Cortex of kidney (tissue), 1 donor: ENCODE measurements at places on chromosomes 7 and 10.

DNA sequence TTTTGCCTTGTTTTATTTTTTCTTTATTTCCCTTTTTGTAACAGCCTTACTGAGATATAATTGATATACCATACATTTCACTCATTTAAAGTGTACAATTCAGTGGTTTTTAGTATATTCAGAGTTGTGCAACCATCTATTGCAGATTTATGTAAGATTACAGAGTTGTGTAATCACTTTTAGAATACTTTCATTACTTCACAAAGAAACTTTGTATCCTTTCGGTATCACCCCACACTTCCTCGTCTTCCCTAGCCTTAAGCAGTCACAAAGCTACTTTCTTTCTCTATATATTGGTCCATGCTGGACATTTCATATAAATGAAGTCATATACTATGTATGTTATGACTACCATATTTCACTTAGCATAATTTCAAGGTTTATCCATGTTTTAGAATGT lies 74.6 kb downstream of the ATRNL1 start:
- no peak for DNase-seq

DNA sequence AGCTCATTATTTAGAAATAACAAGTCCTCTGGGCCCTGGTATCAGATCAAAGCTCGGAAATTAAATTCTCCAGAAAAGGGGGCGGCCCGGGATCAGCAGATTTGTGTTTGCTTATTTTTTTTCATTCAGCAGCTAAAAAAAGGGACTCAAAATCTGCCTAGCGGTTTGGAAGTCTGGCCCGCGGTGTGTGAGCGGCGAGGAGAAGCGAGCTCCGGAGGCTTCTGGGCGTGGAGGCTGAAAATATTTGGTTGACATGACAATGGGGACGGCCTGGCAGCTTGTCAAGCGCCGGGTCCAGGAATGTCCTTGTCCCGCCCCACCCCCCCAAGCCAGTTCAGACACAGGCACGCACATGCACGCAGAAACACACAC lies 43.4 kb downstream of the FOXL3 start:
- DNase-seq: no peak

GRCh38 chr10:66292456-66292855 lies 633.4 kb upstream of the LRRTM3 start:
- no peak for DNase-seq

GRCh38 chr7:94700926-94701554 lies 45.1 kb upstream of the SGCE start:
- DNase-seq: no peak

GRCh38 chr10:125155101-125155500 lies 5.3 kb downstream of the CTBP2 start:
- DNase-seq: no peak

GRCh38 chr10:69080226-69080625 lies 7.7 kb upstream of the SRGN start:
- no peak for DNase-seq

DNA sequence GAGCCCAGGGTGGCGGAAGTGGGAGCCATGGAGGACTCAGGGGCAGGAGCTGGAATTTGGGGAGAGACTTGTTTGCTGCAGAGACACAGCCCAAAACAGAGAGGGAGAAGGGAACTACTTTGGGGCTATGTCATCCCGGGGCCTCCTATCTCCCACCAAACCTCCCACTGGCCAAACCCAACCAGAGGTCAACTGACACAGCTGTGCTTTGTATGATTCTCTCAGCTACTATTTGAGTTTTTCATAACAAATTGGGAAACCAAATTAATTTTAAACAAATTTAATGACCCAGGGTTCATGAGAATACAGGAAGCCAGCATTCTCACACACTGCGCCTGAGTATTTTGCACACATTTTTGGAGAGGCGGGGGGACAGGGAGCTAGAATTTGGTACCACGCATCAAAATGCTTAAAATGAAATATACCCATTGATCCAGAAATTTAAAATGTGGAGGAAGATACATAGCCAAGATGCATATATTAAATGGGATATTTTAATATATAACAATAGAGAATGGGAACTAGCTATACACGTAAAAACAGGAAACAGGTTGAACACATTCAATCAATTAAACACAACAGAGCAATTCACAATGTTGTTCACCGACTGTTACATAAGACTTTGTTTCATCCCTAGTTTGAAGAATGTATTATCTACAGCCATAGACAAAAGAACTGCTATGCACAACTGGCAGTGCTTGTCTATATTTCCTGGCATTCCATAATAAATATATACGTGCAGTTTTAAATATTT lies 105.3 kb downstream of the PARD3 start:
- DNase-seq: no peak

GRCh38 chr7:127437241-127437640 lies 44.7 kb upstream of the ZNF800 start:
- no peak for DNase-seq

DNA sequence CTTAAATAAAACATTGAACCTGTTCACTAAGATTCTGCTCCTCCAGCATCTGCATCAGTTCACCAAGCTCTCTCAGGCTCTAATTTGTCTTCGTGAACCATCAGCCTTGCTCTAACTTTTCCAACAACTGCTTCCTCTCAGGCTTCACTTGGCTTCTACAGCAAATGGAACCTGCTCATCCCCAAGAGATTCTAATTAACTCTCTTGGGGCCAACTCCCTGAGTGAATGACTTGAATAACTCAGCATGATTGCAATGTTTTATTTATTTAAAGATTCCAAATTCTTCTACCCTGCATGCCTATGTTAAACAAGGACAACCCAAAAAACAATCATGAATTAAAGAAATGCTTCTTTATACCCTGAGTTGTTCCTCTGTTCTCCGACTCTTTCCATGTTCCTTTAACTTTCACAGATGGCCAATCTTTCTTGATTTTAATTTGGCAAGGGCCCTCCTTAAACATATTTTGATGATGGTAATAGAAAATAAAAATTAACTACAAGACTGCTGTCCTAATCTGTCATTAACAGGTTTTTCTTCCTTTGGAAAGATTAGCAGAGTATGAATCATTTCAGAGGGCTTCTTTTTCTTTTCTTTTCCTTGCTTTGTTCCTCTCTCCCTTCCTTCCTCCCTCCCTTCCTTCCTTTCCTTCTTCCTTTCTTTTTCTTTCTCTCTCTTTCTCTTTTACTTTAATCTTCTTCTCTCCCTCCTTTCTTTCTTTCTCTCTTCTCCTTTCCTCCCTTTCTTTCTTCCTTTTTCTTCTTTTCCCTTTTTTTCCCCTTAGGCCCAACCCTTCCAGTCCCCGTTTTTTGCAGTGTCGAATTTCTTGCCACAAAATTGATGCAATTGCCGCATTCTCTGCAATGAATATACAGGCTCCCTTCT lies 195.0 kb upstream of the RHOBTB1 start:
- DNase-seq: no peak

- DNase-seq: no peak
Observed at GRCh38 chr10:51000976-51001375, 73.3 kb upstream of the PRKG1 start.

GRCh38 chr10:96720422-96721206 lies at the start of gene PIK3AP1:
TSS of gene PIK3AP1 (minus strand) at chr10:96720514. CDS start at chr10:96720394, 120 bp downstream.
- no peak for DNase-seq

DNA sequence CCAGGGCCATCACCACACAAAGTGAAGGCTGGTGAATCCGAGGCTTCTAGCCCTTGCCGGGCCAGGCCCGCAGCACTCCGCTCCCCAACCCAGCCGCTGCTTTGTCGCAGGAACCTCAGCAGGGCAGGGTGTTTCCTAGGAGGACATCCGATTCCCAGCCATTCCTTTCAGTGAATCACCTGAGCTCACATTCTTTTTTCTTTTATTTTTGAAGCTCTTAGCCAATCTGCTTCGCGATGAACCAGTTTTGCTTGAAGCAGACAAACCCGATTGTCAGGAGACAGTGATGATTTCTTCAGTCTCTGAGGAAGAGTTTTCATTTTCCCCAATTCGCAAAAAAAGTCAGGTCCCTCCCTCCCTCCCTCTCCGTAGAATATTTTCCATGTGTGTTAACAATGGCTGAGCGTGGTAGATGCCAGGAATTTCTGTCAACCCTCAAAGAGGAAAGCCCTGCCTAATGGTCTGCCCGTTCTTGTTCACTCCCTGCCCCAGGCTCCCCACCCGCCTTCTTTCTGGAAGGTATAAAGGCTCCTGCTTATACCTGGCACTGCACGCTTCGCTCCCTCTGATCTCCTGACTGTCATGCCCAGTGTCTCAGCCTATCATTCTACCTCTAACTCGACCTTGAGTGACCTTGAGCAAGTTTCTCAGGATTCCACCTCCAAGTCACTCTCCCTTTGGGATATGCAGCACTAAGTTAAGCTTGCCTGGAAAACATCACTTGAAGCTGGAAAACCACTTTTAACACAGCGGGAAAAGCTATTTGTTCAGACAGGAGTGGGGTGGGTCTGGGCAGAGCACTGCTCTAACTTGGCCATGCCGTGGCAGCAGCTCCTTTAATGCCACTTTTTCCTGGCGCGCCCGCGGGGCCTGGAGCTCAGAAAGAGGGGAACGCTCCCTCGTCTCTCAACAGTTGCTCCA lies 35.1 kb downstream of the EGFR start:
- DNase-seq: no peak

- DNase-seq: no peak
Observed at GRCh38 chr10:11837372-11838161, 14.4 kb downstream of the PROSER2 start.

DNA sequence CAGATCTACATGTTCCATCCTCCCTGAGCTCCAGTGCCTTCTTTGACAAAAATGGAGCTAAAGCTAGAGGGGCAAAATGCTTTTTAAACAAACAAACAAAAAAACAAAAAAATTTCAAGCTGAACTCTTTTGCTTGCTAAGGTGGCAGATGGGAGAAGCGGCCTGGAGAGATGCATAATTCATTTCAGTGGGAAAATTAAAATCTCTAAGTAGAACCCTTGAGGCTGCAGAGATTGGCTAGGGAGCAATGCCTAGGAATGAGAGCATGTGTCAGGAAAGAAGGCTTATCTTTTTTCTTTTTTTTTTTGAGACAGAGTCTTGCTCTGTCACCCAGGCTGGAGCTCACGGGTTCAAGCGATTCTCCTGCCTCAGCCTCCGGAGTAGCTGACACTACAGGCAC lies 46.4 kb upstream of the SAMD8 start:
- no peak for DNase-seq

DNA sequence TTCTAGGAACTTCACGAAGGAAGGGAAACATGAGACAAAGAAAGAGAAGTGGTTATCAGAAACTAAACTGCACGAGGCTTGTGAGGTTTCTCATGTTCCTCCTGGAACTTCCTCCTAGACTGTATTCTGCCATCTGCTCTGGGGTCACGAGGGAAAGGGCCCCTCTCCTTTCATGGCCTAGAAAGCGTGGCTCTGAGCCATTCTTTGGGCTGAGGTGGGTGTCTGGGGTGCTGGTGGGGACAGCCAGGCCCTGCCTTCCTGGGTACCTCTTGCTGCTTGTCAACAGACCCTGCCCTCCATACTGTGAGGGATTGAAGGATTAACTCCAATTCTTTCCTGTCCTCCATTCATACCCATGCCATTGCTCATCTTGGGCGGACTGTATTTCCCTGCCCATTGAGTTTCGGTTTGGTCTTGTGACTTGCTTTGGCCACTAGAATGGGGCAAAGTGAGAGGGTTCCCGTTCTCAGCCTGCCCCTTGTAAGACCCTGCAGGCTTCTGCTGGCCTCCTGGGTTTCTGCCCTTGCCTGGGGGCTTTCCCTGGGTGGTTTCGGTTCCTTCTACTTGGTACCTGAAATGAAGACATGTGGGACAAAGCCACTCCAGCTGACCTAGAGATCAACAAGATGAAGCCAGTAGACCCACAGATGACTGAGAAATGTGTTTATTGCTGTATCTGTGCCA lies 14.9 kb upstream of the GIMAP8 start:
- DNase-seq: no peak

- no peak for DNase-seq
Observed at GRCh38 chr7:74083928-74084721, 521 bp downstream of the LIMK1 start.

DNA sequence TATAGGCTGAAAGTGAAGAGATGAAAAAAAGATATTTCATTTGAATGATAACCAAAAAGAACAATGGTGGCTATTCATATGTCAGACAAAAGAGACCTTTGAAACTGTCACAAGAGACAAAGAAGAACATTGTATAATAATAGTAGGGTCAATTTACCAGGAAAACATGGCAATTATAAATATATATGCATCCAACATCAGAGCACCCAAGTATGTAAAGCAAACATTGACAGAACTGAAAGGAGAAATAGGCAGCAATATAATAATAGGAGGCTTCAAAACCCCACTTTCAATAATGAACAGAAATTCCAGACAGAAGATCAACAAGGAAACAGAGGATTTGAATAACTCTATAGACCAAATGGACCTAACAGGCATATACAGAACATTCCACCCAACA lies 876.2 kb downstream of the GRID1 start:
- no peak for DNase-seq

DNA sequence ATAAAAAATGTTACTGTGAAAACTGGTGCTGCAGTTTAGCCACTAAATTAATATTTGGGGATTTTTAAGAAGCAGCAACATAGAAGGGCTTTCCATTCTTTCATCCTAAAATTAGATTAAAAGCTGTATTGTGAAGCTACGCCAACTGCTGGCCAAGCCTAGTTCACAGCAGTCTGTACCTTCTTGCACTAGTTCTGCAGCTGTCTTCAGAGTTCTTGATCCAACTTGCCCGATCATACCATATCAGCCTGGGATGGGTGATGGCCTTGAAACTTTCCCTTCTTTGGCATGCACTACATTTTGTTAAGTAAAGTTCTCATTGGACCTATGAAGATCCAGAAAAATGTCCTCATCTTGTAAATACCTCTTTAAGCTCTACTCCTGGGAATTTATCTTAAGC lies 20.3 kb upstream of the PANK1 start:
- no peak for DNase-seq

DNA sequence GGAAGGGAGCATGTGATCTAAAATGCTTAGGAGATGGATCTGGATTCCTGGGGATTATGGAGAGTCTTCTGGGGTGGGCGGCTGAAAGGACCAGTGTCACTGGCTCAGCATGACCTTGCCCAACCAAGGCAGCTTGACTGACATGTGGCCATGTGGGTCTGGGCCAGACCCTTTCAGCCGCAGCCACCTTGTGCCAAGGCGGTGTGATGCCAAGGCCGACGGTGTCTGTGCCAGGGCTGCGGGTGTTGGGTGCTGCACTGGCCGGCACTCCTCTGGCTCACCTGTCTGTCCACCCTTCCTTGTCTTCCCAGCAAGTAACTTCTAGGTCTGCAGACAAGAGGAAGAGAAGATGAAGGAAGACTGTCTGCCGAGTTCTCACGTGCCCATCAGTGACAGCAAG lies 8.8 kb downstream of the DEPP1 start:
- no peak for DNase-seq

GRCh38 chr10:112973046-112973445 lies 23.0 kb downstream of the TCF7L2 start:
- DNase-seq: no peak

GRCh38 chr7:128867241-128867640 lies 4.6 kb downstream of the ATP6V1F start:
- DNase-seq: no peak
